ENCODE measurements at places on chromosomes 1 and 21. TPM values are rescaled to one million over a fixed set of nuclear protein-coding genes. Genes with fewer than 3 reads are reported as not detected.

RBBP4 gene
- total RNA-seq: 234 TPM

LRRC38 gene
- total RNA-seq: not detected

CD52 gene
- total RNA-seq: not detected

ELAPOR1 gene
- total RNA-seq: 44.8 TPM

F13B gene
- not detected for total RNA-seq

TNFRSF4 gene
- total RNA-seq: not detected
